NCI-H2171 (cell line): ENCODE measurements at places on chromosomes 16 and 17.

GRCh38 chr17:44935116-44935515 lies 12.5 kb downstream of the KIF18B start:
- no peak for DNase-seq

GRCh38 chr16:73149334-73149733 lies 101.4 kb upstream of the ZFHX3 start:
- no peak for DNase-seq

DNA sequence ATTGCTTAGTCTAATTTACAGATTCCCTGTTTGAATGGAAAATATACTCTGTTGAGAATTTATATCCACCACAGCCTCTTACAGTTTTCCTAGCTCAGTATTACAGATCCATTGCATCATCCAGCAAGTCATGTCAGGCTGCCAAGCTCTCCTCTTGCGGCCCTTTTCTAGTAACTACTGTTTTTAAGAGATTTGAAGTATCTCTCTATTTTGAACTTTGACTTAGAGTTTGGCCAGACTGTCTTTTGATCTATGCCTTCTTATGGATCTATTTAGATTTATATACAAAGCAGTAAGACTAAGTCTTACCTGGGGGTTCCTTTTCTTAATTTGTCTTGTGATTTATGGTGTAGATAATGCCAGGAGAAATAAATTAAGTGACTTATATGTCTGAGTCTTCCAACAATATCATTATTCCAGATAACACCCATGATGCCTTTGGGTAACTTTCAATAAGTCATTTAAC lies 53.1 kb upstream of the ABCC11 start:
- DNase-seq, result no peak

DNA sequence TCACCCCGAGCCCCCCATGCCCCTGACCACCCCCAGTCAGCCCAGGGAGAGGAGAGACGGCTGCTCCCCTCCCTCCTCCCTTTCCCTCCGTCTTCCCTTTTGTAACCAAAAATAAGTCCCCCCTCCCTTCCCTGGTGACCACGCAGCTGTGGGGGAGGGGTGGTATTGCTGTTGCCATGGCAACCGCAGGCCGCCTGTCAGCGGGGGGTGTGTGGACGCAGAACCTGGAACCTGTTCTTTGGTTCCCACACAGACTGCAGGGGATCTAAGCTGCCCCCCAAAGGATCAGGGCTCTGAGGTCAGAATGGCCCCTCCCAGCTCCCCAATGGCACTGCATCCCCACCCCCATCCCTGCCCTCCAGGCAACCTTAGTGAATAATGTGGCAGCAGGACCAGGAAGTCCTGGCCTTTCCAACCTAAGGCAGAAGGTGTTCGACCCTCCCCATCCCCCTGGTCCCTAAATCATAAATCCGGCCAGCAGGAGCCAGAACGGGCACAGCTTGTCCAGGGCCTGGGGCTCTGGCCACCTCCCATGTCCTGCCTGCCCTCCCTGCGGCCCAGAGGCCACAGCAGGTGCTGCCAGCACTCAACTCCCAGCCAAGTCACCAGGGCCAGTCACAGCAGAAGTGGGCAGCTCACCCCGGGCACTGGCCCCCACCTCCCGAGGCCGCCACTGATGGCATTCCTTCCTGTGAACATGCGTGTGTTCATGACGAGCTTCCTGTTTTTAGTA lies 12.0 kb downstream of the CA4 start:
- DNase-seq, result no peak

GRCh38 chr17:64261417-64262145 lies 1.5 kb downstream of the TEX2 start:
- no peak for DNase-seq

DNA sequence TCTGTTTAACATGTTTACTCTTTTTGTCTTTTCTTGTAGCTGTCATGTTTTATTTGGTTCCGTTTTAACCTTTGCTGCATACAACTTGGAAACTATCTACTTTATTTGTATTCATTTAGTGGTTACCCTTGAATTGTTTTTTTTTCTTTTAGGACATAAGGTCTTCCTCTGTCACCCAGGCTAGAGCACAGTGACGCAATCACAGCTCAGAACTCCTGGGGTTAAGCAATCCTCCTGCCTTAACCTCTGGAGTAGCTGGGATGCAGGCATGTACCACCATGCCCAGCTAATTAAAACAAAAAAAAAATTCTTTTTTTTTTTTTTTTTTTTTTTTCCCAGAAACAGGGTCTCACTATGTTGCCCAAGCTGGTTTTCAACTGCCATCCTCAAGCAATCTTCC lies 29.8 kb upstream of the USP43 start:
- no peak for DNase-seq
